Nephron progenitor cell (in vitro differentiated cells): ENCODE measurements at places on chromosomes 3 and 15.

DNA sequence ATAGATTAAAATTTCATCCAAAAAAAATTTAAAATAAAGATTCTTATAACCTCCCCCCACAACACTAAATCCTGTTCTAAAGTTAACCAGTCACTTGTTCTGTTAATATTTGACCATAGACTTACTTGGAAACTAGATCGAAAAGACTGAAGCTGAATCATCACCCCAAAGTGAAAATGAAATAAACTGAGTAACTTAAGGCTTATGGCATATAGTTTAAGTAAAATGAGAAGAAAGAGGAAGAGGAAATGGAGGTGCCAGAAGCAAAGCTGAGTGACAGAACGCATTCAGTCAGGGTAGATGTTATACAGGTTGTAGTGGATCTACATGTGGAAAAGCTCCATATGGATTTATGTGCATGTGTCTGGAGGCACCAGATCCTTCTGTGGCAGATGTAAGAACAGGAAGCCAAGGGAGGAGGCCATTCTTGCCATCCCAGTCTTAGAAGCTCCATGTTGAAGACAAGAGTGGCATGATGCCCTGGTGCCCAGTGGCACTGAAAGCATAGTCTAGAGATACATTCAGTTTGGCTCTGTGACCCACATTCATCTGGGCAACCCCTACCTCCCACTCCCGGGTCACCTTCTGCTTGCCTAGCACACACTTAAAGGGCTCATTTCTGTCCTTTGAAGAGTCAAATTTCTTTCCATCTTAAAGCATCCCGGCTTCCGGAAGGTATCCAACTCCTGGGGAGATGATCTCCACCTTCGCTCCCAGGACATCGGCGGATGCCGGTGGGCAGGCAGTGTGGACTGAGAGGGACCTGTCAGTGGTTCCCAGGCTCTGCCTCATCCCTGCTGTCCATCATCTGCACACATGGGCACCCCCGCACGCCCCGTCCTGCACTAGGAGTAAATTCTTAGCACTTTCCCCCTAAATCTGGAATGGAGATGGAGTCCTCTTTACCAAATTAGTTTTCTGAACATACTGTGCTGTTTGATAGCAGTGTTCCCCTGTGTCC, 90.8 kb downstream of the NEO1 start:
- DNase-seq: no peak

DNA sequence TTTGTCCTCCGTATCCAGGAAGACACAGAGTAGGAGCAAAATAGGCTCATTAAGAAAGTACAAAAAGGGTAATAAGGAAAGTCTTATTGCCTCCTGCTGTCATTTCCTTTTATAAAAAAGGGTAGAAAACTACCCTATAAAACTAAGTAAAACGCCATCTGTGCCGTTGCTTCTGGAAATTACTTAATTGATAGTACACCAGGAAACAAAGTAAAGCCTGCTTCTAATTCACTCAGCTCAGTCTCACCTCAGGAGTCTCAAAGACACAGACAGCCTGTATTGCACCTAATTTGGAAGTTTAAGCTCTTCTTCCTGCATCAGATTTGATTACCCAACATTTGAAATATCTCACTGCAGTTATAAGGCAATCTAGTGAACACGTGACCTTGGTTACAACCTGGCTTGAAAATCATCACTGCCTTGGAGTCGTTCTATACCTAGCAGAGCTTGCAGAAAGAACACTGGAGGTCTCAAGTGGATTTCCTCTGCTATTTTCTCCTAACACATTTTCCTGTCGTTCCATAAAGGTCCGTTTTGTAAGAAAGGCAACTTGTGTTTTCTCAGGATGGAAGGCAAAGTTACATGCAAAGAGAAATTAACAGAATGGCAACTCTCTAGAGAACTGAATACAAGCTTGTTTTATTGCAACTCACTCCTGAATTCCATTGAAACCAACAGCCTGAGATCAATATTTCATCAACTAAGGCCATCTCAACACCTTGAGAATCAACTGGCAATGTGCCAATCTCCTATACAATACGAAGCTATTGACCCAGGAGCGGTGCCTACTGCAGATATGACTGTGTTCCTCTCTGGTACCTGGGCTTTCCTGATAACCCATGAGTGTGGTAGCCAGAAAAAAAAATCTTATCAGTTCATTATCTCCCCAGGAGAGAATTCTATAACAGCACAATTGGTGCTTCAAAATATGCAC, 203.3 kb upstream of the LMCD1 start:
- no peak for DNase-seq

DNA sequence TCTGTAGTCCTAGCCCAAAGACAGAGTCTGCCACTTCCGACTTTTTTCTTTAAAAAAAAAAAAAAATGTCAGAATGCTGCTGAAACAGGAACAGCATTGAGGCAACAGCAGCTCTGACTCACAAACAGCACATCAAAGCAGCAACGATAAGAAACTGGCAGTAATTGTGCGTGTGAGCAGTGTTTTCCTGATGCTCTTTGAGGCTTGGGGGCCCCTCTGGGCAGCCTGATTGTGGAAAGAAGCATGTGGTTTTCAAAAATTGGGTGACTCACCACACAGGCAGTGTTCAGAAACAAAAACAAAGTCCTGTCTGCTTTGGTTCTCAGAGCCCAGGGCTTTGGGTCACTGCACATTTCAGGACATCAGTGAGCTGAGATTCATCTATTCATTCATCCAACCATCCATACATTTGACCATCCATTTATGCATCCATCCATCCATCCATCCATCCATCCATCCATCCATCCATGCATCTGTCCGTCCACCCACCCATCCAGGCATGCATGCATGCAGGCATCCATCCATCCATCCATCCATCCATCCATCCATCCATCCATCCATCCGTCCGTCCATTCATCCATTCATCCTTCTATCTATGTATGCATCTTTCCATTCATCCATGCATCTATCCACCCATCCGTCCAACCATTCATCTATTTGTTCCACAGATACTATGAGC, 308.4 kb downstream of the RPLP1 start:
- no peak for DNase-seq

GRCh38 chr15:88776646-88777045, 26.6 kb upstream of the ACAN start:
- no peak for DNase-seq

GRCh38 chr3:144660186-144660585, 688.6 kb downstream of the DIPK2A start:
- DNase-seq: no peak

DNA sequence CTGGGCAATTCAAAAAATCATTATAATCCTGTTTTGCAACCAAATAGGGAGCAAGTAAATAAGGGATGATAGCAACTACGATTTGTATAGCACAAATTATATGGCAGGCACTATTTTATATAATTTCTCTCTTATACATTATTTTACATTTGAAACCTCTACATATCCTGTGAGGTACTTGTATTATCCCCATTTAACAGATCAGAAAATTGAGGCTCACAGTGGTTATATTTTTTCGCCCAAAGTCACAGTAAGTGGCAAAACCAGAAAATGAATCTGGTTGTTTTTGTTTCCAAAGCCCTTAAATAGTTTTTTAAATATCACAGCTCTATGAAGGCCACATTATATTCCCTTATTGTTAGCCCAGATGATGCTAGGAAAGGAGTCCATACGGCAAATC, 74.3 kb downstream of the MLH1 start:
- DNase-seq: no peak

GRCh38 chr3:7854721-7855120, 646.9 kb upstream of the LMCD1 start:
- DNase-seq: no peak

DNA sequence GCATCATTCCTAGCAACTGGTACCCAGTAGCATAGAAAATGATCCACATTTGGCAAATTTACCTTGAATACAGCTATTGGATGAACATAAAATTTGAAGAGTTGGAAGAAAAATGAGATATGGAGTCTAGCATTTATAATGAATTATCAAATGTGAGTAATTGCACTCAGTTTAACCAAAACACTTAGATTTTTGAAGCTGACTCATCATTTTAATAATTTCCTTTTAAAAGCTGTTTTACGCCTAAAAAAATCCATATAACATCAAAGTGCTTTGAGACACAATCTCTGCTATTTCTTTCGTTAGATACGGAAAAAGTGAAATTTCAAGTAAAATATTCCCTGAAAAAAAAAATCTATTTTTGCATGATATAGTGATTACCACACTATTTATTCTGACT, 767.4 kb downstream of the ROBO2 start:
- no peak for DNase-seq

GRCh38 chr3:196492080-196492479, 11.5 kb downstream of the RNF168 start:
- no peak for DNase-seq

GRCh38 chr3:196124608-196125007, 42.7 kb upstream of the TFRC start:
- no peak for DNase-seq

DNA sequence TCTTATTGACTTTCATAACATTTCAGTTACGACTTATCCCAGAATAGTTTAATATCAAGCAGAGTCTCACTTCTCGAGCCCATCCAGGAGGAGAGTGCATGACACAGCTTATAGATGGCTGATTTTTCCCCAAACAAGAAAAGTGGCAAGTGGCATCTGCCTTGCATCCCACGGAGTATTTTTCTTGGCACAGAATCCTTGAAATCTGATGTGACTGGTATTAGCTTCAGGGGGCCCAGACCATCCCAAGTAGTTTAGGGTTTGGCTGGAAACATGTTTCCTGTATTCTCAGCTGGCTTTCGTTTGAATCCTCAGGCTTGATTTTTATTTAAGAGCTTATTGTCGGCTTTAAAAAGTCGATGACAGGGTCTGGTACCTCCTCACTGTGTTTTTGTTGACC, 20.7 kb upstream of the FBXL22 start:
- no peak for DNase-seq

GRCh38 chr3:52144034-52144795, 10.0 kb downstream of the POC1A start:
- DNase-seq: peak; percentile 91
